ENCODE measurements at places on chromosomes 4 and X.

GRCh38 chr4:138672393-138672976 lies 343.1 kb upstream of the NOCT start:
- DNase-seq, result no peak

GRCh38 chr4:182600856-182601255 lies 316.3 kb downstream of the DCTD start:
- DNase-seq, result no peak

DNA sequence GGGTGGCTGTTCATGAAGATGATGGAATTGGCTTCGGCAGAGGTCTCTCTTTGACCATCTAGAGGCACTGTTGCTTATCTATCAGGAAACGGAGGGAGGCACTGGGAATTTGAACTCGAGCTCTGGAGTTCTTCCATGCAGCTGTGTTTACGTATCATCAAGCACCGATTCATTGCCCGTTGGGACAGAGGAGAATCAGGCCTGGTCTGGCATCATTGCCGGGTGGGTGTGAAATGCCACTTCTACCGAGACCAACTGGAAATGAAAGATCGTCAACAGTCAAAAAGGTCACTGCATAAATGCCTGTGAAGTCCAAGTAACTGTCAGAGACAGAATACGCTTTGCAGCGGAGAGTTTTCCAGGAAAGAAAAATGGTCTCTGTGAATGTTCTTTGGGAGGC lies 166.9 kb downstream of the ASMT start:
- peak; percentile 6 for DNase-seq

DNA sequence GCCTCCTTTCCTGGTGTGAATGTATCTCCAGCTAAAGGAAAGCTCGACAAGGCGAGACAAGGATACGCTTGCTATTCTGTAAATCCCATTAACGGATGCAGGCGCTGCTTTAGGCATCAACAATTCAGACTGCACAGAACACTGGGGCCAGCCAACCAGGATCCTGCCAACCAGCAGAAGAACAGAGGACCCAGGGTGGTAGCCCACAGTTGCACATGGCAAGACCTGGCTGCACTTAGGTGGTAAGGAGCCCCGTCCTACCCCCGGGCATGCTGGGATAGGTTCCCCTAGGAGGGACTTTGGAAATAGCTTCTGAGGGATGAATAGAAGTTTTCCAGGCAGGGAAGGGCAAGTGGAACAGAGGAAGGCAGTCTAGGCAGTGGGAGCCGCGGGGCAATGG lies 20.7 kb downstream of the PSAPL1 start:
- no peak for DNase-seq

- no peak for DNase-seq
Measured at GRCh38 chr4:128686032-128686465, 123.5 kb upstream of the JADE1 start.

DNA sequence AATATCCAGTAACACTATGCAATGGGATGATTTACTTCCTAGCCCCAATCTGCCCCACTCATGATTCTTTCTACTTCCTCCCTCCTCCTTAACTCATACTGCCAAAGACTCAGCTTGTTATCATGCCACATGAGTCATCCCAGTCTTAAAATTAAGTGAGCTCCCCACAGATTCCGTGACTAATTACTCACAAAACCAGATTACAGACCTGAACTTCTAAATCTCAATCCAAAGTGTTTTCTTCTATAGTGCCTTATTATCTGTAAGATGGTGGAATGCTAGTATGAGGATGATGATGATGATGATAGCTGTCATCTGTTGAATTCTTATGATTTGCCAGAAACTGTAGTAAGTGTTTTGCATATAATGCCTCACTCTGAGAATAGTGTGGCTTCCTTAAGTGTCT lies 27.7 kb upstream of the GPC3 start:
- DNase-seq, result no peak

DNA sequence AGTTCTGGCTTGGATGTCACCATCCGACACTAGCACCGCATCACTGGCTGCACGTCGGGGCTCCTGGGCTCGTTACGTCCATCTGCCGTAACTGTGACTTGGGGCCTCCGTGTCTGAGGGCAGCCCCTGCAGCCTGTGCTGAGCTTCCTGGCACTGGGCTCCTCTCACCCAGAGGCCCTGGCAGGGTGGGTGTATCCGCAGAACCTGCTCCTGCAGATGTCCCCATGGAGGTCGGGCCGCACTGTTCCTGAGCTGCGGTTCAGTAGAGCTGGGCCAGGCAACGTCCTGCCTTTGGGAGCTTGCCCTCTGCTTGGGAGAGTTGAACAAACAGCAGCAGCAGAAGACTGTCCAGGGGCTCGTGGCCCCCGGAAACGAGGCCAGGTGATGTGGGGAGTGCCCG lies 71.4 kb downstream of the RGS12 start:
- peak; percentile 15 for DNase-seq

DNA sequence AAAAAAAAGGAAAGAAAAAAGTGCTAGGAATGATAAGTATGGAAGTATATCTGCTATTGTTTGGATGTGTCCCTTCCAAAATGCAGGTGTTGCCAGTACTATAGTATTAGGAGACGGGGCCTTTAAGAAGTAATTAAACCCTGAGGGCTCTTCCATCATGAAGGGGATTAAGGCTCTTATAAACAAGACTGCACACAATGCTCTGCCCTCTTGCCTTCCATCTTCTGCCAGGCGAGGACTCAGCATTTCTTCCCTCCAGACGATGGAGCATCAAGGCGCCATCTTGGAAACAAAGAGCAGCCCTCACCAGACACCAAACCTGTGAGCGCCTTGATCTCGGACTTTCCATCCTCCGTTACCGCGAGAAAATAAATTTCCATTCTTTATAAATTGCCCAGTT lies 120.1 kb upstream of the GPM6A start:
- DNase-seq, result no peak

DNA sequence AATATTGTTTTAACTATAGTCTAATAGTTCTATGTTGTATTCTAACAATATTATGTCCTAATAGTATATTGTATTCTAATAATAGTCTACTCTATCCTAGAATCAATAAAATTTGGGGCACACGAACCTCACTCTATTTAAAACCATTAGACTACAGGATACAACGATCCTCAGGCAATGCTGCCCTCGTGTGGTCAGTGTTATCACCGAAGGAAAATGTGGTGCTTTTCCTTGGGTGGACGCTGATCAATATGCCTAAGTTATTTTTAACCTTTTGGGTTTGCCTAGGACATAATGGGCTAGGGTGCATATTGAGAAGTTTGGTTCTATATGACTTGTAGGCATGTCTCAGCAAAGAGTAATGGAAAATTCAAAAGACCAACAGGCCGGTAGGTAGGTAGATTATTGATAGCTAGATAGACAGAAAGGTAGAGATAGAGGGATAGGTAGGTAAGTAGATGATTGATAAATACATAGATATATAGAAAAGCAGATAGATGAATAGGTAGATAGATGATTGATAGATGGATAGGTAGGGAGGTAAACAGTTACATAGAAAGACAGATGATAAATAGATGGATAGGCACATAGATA lies 75.1 kb downstream of the PRKX start:
- DNase-seq, result peak; percentile 46

DNA sequence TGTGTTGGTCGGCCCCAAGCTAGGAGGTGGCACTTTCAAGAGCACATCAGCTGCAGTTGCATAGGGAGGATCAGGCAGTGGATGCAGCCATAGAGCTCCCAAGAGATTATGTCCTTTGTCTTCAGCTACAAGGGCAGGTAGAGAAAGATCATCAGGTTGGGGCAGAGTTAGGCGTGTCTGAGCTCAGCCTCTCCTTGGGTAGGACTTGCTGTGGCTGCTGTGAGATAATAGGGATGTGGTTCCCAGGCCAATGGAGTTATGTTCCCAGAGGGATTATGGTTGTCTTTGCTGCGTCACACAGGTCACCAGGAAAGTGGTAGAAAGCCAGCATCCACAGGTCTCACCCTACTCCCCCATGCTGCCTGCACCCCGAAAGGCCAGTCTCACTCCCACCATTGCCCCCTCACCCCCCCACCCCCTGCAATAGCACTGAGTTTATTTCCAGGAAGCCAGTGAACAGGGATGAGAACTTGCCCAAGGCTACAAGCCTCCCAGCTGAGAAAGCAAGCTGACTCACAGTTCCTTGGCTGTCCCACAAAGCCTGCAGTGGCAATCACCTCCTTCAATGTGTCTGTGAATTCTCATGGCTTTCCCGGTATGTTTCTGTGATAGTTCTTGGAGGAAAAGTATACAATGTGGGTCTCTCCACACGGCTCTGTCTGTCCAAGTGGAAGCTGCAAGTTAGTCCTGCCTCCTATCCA lies 148.4 kb downstream of the STPG2 start:
- no peak for DNase-seq

GRCh38 chr4:131509521-131509920 lies 1639.6 kb upstream of the PCDH10 start:
- DNase-seq, result no peak

DNA sequence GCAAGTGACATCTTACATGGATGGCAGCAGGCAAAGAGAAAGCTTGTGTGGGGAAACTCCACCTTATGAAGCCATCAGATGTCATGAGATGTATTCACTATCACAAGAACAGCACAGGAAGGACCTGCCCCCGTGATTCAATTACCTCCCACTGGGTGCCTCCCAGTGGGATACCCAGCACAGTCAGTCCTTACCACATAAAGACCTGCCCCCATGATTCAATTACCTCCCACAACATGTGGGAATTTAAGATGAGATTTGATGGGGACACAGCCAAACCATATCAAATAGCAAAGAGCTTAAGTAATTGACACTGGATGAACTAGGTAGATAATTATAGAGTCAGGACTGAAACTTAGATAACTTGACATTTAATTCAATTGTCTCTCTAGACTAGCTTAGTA lies 85.6 kb downstream of the SLIT2 start:
- no peak for DNase-seq

DNA sequence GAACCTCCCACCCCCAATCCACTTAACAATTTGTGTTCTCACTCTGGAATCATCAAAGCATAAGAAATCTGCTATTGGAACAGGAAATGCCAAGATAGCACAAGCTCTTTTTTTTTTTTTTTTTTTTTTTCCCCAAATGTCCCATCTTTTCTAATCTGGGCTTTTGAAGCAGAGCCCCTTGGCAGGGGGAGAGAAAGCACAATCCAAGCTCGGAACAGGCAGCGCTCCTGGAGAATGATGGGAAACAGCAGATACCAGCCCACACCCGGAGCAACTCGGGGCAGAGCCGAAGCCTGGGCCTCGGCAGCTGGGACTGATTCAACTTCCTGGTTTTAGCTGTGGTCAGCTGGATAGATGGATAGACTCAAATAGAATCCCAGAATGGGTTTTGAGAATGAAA lies 235.1 kb downstream of the QDPR start:
- DNase-seq, result no peak

GRCh38 chr4:74437866-74438265 lies 7.1 kb upstream of the AREG start:
- DNase-seq, result no peak
